ENCODE measurements at places on chromosomes 2 and 18.

DNA sequence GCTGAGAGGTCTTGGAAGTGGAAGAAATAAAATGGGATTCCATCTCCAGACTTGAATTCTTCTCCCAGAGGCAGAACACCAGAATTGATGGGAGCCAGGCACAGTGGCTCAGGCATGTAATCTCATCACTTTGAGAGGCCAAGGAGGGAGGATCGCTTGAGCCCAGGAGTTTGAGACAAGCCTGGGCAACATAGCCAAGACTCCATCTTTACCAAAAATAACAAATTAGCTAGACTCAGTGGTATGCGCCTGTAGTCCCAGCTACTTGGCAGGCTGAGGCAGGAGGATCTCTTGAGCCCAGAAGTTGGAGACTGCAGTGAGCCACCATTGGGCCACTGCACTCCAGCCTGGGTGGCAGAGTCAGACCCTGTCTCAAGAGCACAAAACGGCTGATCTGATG, 144.3 kb downstream of the C1D start:
- no peak for DNase-seq

GRCh38 chr2:31944828-31945571, 65.8 kb downstream of the MEMO1 start:
- DNase-seq, result no peak

DNA sequence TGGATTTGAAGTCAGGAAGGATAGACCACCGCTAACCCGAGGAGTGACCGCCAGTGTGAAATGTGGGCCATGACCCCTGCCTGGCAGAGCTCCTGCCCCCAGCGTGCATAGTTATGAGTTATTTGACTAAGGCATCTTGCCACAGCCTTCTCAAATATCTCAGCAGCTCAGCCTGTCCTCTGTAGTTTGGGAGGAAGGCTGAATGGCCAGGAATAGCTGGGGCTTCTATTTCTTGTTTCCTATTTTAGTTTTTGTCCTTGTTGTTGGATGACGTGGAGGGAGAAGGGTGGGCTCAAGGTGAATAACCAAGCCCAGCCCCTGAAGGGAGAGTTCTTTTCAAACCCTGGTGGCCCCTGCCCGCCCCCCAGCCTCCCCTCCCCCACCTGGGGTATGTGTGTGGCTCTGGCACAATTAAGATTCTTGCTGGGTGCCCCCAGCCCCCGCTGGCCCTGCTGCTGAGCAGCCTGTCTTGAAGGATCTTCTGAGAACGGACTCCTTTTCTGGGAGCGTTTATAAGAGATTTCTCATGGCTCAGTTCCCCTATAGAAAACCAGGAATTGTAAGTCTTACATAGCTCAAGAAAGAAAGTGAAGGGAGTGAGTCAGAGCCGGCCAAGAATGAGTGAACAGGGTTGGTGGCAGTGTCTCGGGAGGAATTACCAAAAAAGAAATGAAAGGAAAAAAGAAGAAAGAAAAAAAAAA, 157.4 kb downstream of the GLI2 start:
- DNase-seq, result no peak

GRCh38 chr2:68385220-68385906, 20.3 kb downstream of the PLEK start:
- DNase-seq, result no peak

- no peak for DNase-seq
These were observed 12.4 kb downstream of the TFCP2L1 start for GRCh38 chr2:121272596-121272995.

Measured in NCI-H1105 (cell line).